ENCODE measurements at places on chromosomes 4 and X.

- no peak for DNase-seq
These were observed 106.2 kb downstream of the LNX1 start for GRCh38 chr4:53484911-53485657.

GRCh38 chr4:56914336-56914735, 6.6 kb downstream of the REST start:
- no peak for DNase-seq

DNA sequence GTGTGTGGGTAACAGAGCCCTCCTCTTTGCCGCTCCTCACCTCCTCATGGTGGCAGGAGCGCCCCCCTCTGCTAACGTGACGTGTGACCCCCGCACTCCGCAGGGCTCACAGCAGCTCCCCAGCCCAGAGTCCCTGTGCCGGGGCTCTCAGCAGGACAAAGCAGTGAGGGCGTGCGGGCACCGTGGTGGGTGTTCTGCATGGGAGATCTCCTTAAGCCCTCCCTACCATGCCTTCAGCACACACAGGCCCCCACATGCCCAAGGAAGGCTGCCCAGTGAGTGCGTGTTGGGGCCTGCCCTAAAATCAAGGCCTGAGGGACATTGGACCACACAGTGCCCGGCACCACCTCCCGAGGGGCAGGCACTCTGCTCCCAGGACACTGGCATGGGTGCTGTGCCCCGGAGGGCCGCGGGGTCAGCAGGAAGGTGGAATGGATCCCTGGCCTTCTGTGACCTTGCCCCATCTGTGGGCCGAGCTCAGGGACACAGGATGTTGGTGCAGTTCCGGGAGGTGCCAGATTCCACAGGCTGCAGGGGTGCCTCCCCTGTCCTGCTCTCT, 10.1 kb downstream of the PSAPL1 start:
- DNase-seq: no peak

- DNase-seq: no peak
These were observed 81.1 kb downstream of the MBNL3 start for GRCh38 chrX:132407691-132408090.

DNA sequence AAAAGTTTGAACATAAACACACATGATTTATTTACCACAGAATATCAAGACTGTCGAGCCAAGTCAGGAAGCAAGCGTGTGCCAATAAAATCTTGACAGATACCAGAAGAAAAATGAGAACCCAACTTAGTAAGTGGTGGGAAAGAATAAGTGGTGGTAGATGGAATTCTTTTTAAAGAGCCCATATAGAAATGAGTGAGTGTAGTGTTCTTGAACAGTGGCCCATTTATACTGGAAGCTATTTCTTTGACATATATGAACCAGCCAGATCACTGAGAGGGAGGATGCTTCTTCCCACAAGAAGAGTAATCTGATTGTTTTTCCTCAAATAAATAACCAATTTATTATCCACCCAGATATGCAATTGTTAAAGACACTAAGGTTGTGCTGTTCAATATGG, 98.0 kb downstream of the NHS start:
- DNase-seq: no peak

DNA sequence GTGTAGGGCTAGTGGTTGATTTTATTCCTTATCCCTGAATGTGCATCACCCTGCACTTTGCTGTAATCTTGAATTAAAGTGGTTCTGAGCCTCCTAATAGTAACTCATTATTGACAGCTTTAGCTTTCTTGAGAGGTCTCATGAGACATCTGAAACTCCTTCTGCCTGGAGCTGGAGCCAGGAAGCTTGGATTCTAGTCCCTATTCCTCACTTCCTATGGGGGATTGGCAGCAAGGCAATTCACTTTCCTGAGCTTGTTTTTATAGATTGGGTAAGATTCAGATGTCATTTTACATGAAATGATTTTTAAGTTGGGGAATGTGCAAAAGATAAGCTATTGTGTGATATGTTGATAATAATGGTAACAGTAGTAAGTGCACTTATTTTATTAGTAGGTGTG, 17.1 kb upstream of the ETNPPL start:
- DNase-seq: no peak

GRCh38 chr4:183080372-183081115, 18.5 kb upstream of the WWC2 start:
- no peak for DNase-seq

DNA sequence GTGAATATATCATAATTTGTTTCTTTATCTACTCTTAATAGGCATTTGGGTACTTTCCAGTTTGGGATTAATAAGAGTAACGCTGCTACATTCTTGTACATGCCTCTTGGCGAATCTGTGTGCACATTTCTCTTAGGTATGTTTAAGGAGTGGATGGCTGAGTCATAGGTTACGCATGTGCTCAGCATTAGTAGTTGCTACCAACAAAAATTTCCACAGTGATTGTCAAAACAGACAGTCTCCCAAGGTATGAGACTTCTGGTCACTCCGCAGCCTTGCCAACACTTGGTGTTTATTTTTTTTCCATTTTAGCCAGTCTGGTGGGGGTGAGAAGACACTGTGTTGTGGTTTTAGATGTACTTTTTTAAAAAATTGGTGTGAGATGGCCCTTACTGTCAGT, 44.6 kb downstream of the FGFBP1 start:
- no peak for DNase-seq

- no peak for DNase-seq
These were observed 4.2 kb upstream of the NDST4 start for GRCh38 chr4:115117651-115118050.

DNA sequence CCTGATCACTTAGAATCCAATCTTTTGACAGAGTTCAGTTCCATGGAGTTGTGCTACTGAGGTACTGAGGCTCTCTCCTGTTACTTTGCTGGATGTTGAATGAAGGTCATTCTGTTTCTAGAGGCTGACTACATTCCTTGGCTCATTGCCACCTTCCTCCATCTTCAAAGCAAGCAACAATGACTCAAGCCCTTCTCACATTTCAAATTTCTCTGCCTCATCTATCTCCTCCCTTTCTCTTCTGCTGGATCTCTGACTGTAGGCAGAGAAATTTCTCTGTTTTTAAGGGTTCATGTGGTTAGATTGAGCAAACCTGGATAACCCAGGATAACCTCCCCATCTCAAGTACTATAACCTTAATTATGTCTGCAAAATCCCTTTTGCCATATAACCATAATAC, 775.4 kb downstream of the STPG2 start:
- no peak for DNase-seq

- no peak for DNase-seq
These were observed 58.8 kb upstream of the LHFPL1 start for GRCh38 chrX:112738347-112739033.

GRCh38 chr4:152310257-152310656, 225.6 kb downstream of the FBXW7 start:
- no peak for DNase-seq

GRCh38 chr4:98298022-98298421, 36.8 kb downstream of the RAP1GDS1 start:
- DNase-seq: no peak

DNA sequence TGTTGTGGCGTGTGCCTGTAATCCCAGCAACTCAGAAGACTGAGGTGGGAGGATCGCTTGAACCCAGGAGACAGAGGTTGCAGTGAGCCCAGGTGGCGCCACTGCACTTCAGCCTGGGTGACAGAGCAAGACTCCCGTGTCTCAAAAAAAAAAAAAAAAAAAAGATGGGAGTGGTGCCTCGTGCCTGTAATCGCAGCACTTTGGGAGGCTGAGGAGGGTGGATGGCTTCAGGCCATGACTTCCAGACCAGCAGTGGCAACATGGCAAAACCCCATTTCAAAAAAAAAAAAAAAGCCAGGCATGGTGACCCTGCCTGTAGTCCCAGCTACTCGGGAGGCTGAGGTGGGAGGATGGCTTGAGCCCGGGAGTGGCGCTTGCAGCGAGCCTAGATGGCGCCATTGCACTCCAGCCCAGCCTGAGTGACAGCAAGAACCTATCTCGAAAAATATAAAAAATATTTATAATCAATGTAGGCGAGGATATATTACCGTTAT, 27.0 kb downstream of the EIF2S3 start:
- peak; percentile 45 for DNase-seq

GRCh38 chrX:20270562-20270890, 3.8 kb upstream of the RPS6KA3 start:
- DNase-seq: no peak

DNA sequence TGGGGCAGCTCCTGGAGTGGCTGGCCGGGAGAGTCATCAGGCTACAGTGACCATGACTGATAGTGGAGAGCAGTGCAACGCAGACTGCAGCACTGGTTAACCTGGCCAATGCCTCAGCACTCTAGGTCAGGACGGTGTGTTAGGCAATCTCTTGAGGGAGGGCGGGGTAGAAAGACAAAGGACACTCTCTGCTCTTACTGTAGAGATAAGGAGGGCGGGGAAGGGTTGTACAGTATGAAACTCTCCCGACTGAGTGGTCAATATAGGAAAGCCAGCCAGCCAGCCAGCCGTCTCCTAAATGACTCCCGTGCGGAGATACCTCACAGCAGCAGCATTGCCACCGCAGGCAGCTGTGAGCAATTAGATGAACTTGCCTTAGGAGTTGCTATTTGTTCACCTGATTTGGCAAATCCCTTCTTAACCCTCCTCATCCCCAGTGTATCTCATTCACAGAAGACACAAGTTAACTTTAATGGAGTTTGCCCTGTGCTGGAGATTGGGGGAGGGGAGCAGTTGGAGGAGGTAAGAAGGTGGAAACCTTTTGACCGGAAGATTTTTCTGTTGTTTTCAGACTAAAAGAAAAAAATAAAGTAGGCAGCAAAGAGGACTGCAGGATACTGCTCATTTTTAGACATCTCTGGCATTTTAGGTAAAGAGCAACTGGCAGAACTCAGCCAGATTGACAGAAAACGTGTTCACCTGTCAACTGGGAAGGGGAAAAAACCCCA, 330.5 kb downstream of the HNRNPD start:
- peak; percentile 75 for DNase-seq

- DNase-seq: no peak
These were observed 132.5 kb downstream of the GPC3 start for GRCh38 chrX:133852837-133853356.

DNA sequence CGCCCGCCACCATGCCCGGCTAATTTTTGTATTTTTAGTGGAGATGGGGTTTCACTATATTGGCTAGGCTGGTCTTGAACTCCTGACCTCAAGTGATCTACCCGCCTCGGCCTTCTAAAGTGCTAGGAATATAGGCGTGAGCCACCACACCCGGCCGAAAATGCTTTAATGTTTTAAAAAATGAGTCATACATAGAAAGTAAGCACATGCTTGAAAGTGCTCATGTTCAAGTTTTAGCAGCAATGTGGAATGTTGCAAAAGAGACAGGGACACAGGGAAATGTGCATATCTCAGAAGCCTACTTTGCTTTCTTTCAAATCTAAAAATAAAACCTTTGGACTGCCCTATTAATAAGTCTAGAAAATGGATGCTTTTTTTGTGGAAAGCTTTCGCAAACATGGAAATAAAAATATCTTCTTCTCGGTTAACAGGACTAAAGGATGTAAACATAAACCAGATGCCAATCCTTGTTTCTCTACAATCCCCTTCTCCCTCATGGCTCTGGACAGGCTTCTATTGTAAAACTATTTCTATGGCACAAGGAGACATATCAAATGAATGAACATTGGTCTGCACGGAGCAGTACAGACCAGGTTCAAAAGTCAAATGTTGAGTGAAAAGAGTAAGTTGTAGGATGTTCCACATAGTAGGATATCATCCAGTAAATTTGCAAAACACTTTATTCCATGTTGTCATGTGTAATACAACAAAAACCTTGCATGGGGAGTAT, 15.0 kb downstream of the MECP2 start:
- DNase-seq: no peak

GRCh38 chrX:131301155-131301554, 12.0 kb upstream of the IGSF1 start:
- no peak for DNase-seq

DNA sequence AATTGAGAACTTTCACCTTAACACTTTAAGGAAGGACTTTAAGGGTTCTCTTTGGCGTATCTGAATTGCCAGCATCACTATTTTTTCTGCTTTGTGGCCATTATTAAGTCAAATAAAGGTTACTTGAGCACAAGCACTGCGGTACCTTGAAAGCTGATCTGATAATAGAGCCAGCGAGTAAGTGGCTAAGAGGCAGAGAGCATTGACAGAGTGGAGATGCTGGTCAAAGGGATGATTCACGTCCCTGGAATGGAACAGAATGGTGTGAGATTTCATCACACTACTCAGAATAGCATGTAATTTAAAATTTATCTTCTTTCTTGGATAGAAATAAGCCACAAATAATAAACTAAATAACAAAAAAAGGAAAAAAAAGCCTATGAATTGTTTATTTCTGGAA, 57.1 kb upstream of the NPFFR2 start:
- peak; percentile 34 for DNase-seq

GRCh38 chrX:133307637-133308498, 89.7 kb upstream of the TFDP3 start:
- no peak for DNase-seq

DNA sequence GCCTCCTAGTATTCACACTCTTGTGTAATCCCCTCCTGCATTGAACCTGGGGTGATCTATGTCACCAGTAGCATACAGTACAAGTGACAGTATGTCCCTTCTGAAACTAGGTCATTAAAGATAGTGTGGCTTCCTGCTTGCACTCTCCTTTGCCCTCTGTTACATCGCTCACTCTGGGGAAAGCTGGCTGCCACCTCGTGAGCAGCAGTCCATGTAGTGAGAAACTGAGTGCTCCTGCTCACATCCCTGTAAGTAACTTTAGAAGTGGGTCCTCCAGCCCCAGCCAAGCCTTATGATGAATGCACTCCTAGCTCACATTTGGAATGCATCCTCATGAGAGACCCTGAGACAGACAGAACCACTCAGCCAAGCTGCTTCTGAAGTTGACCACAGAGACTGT, 89.8 kb upstream of the TNIP3 start:
- no peak for DNase-seq

DNA sequence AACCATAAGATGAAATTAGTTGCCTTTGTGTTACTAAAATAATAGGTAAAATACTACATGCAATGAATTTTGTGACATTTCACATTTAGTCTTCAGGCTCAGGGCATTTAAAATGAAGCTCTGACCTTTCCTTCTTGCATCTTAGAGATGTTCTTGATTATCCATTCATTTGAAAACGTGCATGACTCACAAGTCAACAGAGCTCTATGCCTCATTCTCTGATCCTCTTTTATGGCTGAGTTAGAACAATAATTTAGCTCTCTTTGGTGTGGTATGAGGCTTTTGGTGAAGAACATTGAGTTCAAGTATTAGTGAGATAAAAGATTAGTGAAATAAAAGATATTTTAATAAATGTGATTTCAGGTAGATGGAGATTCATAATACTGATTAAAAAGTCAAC, 66.5 kb downstream of the TIGD2 start:
- DNase-seq: no peak

DNA sequence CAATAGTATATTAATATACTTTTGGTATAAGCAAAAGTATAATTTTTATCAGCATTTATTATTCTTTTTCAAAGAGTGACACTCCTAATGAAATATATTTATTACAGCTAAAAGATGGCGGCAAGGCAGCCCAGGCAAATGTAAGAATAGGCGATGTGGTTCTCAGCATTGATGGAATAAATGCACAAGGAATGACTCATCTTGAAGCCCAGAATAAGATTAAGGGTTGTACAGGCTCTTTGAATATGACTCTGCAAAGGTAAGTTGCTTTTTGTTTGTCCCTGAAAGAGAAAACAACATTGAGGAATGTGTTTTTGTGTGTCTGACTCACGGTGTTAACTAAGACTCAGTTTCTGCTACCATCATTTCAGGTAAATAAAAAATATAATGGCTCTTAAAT, 71.9 kb downstream of the PDLIM5 start:
- no peak for DNase-seq

- no peak for DNase-seq
These were observed 1186.1 kb downstream of the NLGN4X start for GRCh38 chrX:5042563-5042962.
